Karpas-422 (cell line): ENCODE measurements at places on chromosomes 7 and 10.

- DNase-seq: peak; percentile 55
These were observed 1.8 kb downstream of the WDR37 start for GRCh38 chr10:1058017-1058416.

- DNase-seq: no peak
These were observed 493.8 kb upstream of the MGMT start for GRCh38 chr10:128973221-128973620.

GRCh38 chr7:1992554-1992953 lies 240.2 kb downstream of the MAD1L1 start:
- DNase-seq: no peak

GRCh38 chr10:75450075-75450445 lies 18.6 kb downstream of the LRMDA start:
- DNase-seq: no peak

- DNase-seq: no peak
These were observed 222.9 kb upstream of the PITRM1 start for GRCh38 chr10:3395458-3395861.

DNA sequence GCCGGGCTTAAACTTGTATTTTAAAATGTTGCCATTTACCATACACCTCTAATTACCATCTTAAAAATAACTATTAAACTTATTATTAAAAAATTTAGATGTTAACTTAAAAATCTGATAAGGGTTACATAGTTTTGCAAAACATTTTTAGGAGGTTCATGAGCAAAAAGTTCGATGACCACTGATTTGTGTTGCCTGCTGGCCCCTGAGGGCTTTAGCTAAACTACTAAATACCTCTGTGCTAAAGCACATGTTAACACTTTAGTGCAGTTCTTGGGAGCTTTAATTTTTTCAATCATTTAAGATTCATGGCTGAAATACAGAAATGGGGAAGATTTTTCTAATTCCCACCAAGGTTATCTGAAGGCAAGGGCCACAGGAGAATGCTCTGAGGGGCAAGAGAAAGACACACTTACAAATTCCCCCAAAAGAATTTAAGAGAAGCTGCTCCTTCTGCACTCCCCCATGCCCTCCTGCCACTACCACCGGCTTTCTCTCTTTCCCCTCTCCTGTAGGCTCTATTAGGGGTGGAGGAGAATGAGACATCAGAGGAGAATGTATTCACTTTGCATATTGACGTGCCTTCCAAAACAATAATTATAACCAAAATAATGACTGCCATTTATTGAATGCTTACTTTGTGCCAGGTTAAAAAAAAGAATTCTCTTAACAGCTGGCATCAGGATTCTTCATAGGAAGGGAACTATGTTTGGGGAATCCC lies 106.2 kb downstream of the RTKN2 start:
- no peak for DNase-seq

DNA sequence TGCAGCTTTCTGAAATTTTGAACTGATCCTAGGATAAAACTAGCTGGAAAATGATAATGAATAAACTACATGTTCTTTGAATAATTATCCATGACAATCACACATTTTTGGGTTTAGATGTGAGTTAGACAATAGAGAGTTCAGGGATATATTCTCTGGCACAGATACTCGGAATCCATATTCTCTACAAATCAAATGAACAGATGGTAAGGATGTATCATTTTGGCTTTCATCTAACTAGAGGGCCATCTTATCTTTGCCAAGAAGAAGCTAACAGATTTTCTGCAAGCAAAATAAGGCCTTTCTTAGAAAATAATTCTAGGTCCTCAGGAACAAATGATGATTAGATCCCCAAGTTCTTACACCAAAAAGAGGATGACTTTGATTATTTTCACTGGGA lies 355.9 kb upstream of the C7orf33 start:
- DNase-seq: no peak

GRCh38 chr7:104816537-104816936 lies 197.5 kb upstream of the KMT2E start:
- DNase-seq: no peak

DNA sequence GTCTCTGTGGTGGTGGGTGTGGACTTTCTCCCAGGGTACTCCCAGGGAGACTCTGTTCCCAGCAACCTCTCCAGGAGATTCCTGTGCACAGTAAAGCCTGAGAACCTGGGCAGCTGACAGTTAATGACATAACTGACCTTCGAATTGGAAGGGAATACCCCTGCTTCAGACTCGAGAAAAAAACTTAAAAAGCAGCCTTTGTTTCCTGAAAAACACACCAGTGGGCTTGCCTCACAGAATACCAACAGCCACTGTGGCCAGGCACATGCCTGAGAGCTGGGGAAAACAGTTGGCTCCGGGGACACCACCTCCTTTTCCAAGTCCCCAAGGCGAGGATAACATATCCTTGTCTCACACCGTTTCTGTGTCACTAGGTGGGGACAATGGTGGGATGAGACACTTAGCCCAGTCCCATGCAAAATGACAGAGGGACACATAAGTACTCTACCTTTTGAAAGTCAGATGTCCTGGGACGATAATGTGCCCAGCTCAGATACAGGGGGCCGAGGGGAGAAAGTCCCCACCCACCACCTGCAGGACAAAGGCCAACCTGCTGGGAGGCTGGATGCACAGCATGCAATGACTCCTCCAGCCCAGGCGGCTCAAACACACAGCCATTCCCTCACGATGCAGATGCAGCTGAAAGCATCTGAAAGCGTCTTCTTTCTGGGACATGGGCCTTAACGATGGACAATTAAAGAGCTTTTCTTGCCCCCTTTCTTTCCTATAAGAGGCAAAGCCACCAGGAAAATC lies 65.6 kb downstream of the HIPK2 start:
- no peak for DNase-seq

GRCh38 chr10:4807761-4808507 lies 18.1 kb upstream of the AKR1E2 start:
- no peak for DNase-seq

- no peak for DNase-seq
These were observed 128.4 kb downstream of the ALOX5 start for GRCh38 chr10:45502458-45502857.

GRCh38 chr7:23000597-23001360 lies 13.2 kb downstream of the HYCC1 start:
- no peak for DNase-seq

GRCh38 chr10:1036341-1036791 lies 10.7 kb upstream of the IDI2 start:
- no peak for DNase-seq

DNA sequence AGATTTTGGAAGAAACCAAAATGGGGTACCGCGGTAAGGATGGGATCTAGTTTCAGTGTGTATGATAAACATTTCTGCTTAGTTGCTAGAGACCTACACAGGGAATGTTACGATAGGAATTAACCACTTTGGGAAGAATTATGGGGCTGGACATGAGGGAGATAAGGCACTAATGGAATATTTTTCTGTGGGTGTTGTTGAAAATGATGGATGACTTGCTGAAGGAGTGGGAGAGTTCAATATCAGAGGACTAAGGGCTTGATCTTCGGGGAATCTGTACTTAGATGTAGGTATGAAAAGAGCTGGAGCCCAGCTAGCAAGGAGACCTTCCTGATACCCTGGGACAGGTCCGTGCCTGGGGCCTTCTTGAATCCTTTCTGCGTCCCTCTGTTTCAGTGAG lies 303.7 kb downstream of the EXOC4 start:
- no peak for DNase-seq

- DNase-seq: peak; percentile 73
These were observed 124.5 kb downstream of the MYOF start for GRCh38 chr10:93357680-93358079.

DNA sequence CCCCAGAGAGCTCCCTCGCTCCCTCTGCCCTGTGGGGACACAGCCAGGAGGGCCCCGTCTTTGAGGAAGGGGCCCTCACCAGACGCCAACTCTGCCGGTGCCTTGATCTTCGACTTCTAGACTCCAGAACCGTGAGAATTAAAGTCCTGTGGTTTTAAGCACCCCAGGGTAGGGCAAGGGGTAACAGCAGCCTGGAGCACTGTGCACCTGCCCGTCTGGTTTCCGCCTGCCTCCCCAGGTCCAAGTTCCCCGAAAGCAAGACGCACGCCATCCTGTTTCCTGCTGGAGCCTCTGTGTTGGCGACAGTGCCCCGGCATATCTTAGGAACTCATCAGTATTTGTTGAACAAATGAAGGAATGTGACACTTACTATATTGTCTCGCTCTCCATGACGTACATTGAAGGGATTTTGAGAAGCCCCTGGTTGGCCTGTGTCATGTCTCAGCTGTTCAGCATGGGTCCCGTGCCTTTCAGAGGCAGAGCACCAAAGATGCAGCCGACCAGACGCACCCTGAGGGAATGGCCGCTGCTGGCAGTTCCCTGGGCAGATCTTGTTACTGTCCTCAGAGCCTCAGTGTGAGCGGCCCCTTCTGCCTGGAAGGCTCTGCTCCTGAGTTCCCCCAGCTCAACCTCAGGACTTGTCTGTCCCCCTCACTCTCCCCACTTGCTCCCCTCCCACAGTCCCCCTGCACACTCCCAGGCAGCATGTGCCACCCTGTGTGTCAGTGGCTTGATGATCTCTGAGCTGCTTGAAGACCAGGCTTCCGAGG lies 226.2 kb downstream of the TCERG1L start:
- DNase-seq: no peak
